ENCODE measurements at places on chromosomes 11 and 22.

DNA sequence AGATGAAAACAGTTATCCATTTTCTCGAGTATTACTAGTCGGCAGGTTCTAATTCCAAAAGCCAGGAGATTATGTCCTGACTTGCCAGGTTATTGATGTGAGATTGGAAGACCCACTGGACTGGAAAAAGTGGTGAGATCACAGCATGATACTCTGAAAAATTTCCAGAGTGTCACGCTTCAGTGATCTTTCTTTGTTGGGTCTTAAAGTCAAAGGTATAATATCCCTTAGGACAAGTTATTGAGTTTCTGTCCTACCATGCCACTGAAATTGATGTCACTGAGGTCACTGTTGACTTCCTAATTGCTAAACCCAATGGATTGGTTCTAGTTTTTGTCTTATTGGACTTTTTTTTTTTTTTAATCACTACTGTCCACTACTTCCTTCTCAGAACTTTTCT lies 104.5 kb upstream of the GRAMD1B start:
- DNase-seq, result no peak

DNA sequence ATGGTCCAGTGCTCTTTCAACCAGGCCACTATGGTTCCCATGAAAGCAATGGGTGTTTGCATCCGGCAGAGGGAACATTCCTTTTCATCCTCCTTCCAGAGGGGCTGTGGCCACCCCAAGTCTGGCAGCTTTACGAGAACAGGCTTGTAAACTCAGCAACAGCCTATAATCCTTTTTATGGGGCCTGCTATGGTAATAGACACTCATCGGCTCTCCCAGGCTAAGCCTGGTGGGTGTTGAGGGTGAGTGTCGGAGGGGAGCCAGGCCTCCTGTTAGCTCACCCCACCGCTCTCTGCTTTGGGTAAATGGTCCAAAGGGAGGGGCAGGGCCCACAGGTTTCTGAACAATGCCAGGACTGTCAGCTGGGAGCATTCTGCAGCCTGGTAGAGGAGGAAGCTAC lies 111.6 kb upstream of the CD82 start:
- no peak for DNase-seq

- no peak for DNase-seq
Observed at GRCh38 chr11:33892906-33893594, 1.2 kb upstream of the LMO2 start.

GRCh38 chr22:48496226-48496845 lies 1331.3 kb downstream of the BRD1 start:
- DNase-seq, result no peak

DNA sequence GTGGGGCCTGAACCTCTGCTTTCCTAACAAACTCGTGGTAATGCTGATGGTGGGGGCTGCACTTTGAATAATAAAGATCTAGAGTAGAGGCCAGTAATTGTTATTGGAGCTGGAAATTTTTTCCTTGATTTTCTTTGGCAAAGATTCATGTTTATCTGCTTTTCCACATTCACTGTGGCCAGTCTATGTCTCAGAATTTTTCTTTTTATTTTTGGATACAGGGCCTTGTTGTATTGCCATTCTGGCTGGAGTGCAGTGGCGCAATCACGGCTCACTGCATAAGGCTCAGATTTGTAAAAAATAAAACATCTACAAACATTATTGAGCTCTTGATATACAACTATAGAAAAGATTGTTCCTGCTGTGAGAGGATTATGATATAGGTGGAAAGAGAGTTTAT lies 1.6 kb downstream of the TMEM135 start:
- no peak for DNase-seq

- DNase-seq, result no peak
Observed at GRCh38 chr11:97995874-97996273, 1024.9 kb upstream of the CNTN5 start.

- no peak for DNase-seq
Observed at GRCh38 chr11:131763193-131763890, 392.9 kb downstream of the NTM start.

GRCh38 chr11:7898666-7899283 lies 32.3 kb downstream of the OR10A6 start:
- DNase-seq, result no peak

- DNase-seq, result no peak
Observed at GRCh38 chr22:33821290-33821689, 99.0 kb downstream of the LARGE1 start.

- DNase-seq, result no peak
Observed at GRCh38 chr22:36334821-36335603, 52.8 kb downstream of the MYH9 start.

GRCh38 chr11:10605941-10606381 lies 37.5 kb upstream of the LYVE1 start:
- DNase-seq, result no peak

DNA sequence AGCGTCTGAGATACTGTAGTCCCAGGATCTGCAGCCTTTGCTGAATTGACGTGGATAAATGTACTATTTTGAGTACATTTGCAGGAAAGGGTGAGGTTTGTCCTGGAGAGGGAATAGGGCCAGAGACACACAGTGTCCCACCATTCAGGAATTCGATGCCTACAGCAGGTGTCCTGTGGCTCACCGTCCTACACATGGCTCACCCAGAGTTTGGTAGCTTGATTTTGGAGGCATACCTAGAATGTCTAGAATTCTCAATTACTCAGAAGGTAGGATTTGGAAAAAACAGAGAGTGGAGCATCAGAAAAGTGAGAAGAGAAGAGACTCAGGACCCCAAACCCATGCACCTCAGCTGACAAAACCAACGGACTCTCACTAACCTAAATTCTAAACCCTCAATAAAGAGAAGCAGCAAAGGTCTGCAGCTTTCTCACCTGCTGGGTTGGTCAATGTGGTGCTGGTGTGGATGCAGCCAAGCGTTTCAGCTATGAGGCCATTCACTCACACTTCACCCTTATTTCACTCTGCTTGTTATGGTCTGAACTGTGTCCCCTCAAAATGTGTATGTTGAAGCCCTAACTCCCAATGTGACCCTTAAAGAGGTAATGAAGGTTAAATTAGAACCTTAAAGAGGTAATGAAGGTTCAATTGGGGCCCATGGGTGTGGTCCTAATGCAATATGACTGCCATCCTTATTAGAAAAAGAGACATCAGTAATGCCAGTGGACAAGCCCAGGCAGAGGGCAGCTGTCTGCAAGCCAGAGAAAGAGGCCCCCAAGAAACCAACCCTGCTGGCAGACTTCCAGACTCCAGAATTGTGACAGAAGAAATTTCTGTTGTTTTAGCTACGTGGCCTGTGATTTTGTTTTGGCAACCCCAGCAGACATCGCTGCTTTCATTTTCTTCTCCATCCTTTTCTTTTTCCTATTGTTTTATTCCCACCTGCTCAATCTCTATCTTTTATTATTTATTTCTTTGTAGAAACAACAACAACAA lies 187.8 kb downstream of the SNX19 start:
- no peak for DNase-seq

DNA sequence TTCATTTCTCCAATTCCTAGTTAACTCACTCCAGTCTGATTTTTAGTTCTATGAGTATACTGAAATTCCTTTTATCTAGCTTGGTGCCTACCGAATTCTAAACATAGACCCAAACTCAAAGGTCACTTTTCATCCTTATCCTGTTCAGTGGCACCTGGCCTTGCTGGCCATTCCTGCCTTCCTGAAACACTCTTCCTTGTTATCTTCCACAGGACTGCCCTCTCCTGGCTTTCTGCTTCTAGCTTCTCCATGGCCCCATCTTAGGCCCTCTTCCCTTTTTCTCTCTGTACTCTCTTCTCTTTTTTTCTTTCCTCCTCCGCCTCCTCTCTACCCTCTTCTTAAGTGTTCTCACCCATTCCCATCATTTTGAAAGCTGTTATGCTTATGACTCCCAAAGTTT lies 87.3 kb downstream of the WNT11 start:
- DNase-seq, result no peak

DNA sequence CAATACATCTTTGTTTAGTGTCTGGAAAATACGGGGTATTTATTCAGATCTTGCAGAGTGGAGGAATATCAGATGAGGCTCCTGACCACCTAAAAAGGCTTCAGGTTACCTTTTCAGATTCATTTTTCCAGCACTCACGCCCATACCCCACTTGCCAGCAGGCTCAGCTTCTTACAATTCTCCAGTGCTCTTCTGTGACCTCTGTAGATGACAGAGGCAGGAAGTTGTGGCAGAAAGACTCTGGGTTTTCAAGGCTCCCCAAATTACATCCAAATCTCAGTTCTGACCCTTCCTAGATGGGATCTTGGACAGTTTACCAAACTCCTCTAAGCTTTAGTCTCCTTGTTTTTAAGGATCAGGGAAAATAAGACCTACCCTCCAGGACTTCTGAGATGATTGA lies 61.1 kb downstream of the SYTL2 start:
- DNase-seq, result no peak

GRCh38 chr11:130908770-130909625 lies 7.3 kb downstream of the SNX19 start:
- no peak for DNase-seq

DNA sequence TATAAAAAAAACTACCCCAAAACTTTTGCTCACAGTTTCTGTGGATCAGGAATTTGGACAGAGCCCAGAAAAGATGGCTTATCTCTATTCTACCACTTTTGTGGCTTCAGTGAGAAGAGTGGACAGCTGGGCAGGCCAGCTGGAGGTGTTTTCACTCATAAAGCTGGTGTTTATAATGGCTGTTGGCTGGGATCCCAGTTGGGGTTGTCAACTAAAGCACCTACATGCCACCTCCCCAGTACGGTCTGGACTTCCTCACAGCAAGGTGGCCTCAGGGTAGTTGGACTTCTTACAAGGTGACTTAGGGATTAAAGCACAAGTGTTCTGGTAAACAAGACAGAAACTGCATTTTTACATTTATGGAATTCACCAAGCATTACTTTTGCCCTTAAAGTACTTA lies 171.0 kb downstream of the NELL1 start:
- DNase-seq, result peak; percentile 48

DNA sequence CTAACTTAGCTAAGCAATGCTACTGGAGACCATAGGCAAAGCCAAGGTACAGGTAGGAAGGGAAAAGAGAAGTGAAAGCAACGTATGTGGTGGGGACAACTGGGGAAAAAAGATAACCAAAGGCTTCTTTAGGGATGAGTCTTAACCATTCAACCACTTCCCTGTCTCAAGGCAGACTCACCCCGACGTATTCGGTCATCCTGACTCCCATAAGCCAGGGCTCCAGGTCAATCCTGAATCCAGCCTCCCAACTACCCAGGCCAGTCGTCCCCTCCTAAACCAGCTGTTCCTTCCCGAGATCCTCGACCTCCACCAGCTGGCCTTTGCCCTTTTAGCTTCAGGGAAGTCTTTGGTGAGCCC lies 330 bp downstream of the ACP2 start:
- DNase-seq, result no peak

GRCh38 chr22:43133401-43133800 lies 9.8 kb downstream of the MCAT start:
- no peak for DNase-seq

DNA sequence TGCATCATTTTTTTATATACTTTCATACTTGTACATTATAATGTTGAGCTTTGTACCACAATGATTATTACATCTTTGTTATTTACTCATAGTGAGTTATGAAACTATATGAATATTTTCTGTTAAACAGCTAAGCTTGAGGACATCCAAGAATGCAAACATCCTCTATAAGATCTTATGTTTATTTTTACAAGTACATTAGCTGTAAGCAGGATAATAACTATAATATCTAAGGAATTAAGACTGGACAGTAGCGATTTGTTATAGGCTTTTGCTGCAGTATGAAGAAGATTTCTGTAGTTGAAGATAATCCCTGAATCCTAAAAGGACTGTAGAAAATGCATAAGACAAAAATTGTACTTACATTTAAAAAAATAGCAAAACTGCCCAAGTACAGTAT lies 176.0 kb downstream of the METTL15 start:
- no peak for DNase-seq

- no peak for DNase-seq
Observed at GRCh38 chr11:88538098-88538497, 200.6 kb upstream of the CTSC start.

DNA sequence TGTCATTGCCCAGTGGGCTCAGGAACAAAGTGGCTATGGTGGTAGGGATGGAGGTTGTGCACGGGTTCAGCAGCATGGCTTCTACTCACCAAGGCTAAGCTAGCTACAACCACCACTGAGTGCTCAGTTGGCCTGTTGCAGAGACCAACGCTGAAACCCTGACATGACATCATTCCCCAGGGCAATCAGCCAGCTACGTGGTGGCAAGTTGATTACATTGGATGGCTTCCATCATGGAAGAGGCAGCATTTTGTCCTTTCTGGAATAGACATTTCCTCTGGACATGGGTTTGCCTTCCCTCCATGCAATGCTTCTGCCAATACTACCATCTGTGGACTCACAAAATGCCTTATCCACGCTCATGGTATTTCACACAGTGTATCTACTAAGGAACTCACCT lies 634.3 kb downstream of the OPCML start:
- DNase-seq, result no peak

- no peak for DNase-seq
Observed at GRCh38 chr22:22375576-22376351, 131.2 kb downstream of the VPREB1 start.

DNA sequence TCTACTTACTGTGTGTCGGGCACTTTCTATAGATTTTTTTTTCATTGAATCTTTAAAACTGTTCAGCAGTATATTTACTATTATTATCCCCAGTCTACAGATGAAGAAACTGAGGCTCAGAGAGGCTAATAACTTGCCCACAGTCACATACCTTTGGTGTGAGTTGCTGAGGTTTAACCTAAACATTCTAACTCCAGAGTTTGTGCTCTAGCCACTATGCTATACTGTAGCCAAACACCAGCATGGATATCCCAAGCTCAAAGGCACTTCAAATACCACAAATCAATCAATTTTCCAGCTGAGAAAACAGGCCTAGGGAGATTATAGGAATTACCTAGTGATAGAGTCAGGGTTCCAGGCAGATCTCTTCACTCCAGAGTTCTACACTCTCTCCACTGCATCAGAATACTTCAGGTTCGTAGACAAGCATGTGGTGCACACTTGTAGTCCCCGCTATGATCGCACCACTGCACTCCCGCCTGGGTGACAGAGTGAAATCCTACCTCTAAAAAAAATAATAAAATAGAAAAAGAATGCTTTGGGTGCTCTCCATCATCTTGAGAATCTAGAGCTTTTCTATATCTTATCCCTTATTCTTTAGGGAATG lies 20.4 kb upstream of the UPB1 start:
- no peak for DNase-seq

GRCh38 chr11:64367931-64368672 lies 9.1 kb downstream of the RPS6KA4 start:
- DNase-seq, result no peak

DNA sequence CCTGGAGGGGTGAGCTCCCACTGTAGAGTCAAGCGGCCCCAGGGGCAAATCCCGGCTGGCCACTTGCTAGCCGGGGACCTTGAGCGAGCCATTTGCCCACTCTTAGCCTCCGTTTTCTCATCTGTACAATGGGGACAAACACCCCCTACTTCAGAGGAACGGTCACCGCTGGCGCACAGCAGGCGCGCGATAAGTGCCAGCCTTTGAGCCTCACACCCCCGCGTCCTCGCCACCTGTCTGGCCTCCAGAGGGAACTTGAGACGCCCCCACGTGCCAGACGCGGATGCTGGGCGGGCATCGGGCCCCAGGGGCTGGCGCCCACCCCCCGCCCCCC lies 72.6 kb upstream of the TCF20 start:
- DNase-seq, result no peak

GRCh38 chr11:95442531-95443050 lies 211.6 kb upstream of the SESN3 start:
- DNase-seq, result no peak

- no peak for DNase-seq
Observed at GRCh38 chr11:74819400-74819799, 70.8 kb downstream of the RNF169 start.

Data from NCI-H2081 treated with DMSO at 0.1 percent for 48 hours (cell line).